ENCODE measurements at places on chromosomes 2 and 18.

DNA sequence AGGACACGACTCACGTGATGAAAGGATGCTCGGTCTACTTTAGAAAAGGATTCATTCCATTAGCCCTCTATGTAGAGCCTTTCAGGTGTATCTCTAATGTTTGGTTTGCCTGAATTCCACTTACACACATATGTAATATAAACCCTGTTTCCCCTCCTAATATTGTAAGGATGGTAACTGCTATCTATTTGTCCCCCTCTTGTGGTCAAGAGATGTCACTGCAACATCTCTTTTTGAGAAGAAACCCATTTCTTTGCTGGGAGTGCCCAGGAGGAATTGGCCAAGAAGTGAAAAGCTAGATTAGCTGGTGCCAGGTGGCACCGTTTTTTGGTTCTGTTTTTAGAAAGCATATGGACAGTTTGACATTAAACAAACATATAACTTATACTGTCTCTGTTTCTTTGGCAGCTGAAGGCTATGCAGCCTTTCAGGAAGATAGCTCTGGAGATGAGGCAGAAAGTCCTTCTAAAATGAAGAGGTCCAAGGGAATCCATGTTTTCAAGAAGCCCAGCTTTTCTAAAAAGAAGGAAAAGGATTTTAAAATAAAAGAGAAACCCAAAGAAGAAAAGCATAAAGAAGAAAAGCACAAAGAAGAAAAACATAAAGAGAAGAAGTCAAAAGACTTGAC, 41.2 kb downstream of the RALBP1 start:
- peak; percentile 38 for DNase-seq

DNA sequence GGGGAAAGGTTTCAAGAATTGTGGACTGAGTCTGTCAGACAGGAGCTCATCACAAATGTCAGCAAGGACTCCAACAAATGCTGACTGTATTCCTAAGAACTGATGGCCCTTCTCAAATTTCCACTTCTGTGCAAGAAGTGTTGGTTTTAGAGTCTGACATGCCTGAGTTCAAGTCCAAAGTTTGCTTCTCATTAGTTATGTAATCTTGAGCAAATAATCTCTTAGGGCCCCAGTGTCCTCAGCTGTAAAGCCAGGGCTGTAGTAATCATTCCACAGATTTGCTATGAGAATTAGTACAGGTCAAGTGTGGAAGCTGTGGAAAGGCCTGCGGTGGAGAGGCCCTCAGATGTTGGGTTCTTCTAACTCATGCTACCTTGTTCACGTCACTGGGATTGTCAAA, 23.9 kb downstream of the MEP1B start:
- no peak for DNase-seq

- peak; percentile 69 for DNase-seq
Observed at GRCh38 chr18:76955524-76956170, 133.3 kb downstream of the ZNF236 start.

DNA sequence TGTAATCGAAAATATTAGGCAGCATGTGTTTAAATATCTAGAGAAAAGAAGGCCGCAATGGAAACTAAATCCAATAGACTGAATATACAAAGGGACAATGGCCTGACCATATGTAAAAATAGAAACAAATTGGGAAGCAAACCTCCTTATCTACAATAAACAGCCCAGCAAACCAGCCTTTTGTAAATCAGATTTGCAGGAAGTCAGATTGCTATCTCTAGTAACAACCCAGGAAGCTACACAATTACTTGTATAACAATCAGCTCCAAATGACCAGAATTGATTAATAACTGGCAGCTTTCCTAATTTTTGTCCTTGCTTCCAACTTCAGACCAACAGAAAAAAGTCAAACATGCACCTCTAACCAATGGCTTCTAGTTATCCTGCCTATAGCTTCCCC, 860.0 kb downstream of the CPS1 start:
- no peak for DNase-seq

DNA sequence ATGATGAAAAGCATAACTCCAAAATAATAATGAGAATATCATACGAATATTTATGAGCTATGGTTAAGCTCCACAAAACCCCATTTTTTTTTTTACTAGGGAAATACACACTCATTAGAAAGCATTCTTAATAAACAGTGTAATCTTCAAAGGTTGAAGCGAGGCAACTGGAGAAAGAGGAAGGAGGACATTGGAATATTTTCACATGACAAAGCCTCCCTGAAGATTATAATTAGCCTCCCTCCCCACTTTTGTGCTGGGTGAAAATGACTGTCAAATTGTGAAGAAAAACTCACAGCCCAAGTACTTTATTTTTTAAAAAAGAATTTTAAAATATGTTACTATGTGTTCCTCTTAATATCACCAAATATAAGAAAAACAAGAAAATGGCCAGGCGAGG, 64.1 kb upstream of the NFU1 start:
- no peak for DNase-seq

- no peak for DNase-seq
Observed at GRCh38 chr2:48483506-48483905, 46.4 kb upstream of the STON1 start.

GRCh38 chr2:11212645-11213044, 57.4 kb downstream of the SLC66A3 start:
- no peak for DNase-seq

GRCh38 chr2:20606198-20606597, 44.7 kb downstream of the HS1BP3 start:
- DNase-seq = no peak

GRCh38 chr2:10717628-10718027, 3.8 kb upstream of the ATP6V1C2 start:
- DNase-seq = peak; percentile 64
